Urothelium cell line (cell line): ENCODE measurements at places on chromosomes 5 and 9.

- DNase-seq, result no peak
These were observed 123.5 kb upstream of the ACOT12 start for GRCh38 chr5:81517462-81517861.

DNA sequence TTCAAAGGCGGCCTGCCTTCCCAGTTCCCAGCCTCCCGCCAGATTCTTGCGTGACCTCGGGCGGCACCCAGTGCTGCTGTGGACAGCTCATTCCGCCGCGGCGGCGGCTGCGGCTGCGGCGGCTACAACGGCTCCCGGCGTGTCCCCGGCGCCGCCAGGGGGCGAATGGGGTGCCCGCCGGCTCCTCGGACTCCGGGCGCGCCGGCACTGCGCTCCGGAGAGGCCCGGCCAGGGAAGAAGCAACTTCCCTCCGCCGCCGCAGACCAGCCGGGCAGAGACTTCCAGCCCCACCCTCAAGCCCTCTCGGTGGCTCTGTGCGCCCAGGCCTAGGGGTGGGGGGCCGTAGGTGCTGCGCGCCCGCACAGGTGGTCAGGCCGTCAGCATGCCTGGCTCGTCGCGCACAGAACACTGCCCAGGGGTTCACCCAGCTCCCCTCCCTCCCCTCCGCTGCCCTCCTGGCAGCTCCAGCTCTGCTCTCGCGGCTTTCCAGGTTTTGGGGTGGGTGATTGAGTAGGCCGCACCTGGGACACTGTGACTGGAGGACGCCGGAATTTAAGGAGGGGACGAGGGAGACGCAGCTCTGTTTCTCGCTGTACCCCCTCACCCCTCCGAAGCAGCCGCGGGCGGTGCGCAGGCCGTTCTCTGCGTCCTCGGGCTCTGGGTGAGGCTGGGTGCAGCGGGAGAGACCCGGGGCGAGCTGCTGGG lies 20.2 kb downstream of the IGIP start:
- peak; percentile 63 for DNase-seq

- no peak for DNase-seq
These were observed 72.6 kb upstream of the CYLC2 start for GRCh38 chr9:102922526-102922925.

DNA sequence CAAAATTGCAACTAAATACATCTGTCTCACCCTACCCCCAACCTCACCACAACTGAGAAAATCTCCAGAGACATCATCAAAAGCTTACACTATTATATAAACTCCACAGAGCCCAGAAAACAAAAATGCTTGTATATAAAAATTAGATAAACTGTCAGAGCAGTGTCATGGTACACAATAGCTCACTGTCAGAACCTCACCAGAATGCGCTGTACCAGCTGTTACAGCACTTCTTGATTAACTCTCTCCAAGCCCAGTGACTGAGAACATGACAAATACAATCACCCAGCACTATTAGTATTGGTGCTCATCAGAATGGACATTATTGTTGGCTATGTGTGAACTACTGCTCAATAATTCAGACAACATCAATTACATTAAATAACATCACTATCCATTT lies 65.7 kb downstream of the ZDHHC21 start:
- DNase-seq, result no peak

DNA sequence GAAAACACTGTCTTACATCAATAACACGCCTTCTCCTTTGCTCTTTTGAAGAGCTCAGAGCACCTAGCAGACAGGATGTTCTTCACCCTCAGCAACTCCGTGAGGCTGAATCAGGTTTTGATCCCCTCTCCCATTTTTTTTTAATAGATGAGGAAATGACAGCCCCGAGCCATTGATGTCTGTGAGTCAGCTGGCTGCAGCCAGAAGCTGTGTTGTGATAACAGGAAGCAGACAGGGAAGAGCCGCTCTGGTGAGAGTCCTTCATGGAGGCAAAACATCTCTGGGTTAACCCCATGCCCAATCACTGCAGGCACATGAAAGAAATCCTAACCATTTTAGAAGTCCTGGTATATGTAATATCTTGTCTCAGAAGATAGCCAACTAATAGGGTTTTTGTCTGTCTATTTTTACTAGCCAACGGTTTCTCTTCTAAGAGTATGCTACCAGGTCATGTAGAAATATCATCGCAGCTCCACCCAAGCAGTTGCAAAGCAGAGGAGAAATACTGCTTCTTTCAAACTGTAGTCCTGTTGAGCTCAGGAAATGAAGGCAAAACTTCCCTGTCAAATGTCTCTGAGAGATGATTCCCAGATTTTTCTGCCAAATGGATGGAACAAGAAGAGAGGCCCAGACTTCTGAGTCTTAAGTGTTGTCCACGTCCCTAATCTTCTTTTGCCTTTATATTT lies 568.9 kb downstream of the CCDC171 start:
- DNase-seq, result no peak

- DNase-seq, result peak; percentile 40
These were observed 24.2 kb downstream of the POU5F2 start for GRCh38 chr5:93717162-93717561.

- DNase-seq, result no peak
These were observed 70.4 kb upstream of the IFNE start for GRCh38 chr9:21552244-21553170.

DNA sequence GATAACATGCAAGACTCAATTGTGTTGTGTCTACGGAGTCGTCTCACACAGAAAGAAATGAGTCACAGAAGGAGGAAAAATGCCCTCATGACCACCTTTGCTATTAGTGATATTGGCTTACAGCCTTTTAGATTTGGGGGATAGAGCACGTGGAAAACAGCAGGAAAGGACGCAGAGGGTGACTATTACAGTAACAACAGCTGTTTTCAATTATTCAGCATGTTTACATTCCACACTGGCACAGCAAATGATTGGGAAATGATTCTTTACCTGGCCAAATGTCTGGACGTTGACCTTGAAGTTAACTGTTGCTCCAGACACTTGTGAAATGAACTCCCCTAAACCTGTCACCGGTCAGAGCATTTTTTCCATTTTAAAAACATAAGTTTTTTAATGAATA lies 46.8 kb downstream of the APTX start:
- no peak for DNase-seq

DNA sequence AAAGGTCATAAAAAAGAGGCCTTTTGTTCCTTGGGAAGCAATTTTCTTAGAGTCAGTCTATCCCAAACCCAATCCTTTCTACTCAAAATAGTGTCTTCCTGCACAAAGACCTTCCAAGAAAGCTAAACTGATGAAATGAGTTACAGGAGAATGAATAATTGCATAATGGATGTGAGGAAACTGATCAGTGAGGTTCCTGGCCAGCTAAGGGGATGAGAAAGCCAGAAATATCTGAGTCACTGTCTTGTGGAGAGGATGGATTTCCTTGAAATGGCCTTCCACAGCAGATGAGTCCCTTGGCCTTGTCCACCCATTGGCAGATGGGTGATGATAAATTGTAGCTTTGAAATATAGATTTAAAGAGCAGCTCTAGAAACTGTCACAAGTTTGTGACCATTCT lies 756.1 kb downstream of the DNAH5 start:
- no peak for DNase-seq

GRCh38 chr5:61397238-61397637 lies 65.2 kb downstream of the ZSWIM6 start:
- DNase-seq, result no peak

GRCh38 chr9:130869250-130869649 lies 27.4 kb downstream of the QRFP start:
- DNase-seq, result no peak

DNA sequence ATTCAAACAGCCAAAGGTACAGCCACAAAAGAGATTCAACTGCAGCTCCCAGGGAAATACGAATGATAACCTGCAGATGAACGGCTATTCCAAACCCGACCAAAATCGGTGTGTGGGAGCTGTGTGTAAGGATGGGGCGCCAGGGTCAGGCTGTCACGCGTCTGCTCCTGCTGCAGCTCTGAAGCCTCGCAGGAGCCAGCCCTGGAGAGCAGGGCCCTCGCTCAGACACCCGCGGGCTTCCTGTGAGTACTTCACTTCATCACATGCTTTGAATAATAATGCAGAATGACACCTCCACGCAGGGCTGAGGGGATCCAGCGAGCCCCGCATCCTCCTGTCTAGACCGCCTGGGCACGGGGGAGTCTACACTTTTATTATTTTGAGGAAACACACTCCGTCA lies 307.5 kb upstream of the IRX2 start:
- no peak for DNase-seq

- DNase-seq, result no peak
These were observed 719 bp downstream of the MIGA2 start for GRCh38 chr9:129036923-129037766.

GRCh38 chr9:134227451-134228411 lies 63.4 kb upstream of the RNU6ATAC start:
- DNase-seq, result no peak

DNA sequence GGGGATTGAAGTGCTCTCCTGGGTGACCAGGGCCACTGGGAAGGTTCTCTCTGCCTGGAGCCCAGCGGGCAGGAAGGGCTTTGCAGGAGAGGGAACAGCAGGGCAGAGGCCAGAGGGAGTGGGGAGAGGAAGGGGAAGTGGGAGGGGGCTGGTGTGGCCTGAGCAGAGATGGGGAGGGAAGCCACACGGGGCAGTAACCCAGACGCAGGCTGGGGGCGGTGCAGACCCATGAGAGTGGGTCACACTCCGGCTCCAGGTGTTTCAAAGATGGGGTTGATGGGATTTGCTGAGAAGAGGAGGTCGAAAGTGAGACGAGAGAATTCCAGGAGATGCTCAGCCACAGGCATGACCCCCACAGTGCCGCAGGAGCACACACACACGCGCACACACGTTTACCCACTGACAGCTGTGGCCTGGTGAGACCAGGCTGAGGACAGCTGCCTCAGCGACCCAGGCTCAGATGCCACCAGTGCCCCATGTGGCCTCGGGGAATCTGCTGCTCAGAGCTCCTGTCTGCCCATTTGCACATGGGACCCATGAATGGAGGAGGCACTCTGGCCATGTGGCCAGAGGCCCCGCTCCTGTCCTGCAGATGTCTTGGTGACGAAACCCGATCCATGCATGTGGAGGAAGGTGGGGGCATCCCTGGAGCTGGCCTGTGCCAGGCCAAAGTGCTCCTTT lies 32.7 kb upstream of the FCN2 start:
- DNase-seq, result no peak

DNA sequence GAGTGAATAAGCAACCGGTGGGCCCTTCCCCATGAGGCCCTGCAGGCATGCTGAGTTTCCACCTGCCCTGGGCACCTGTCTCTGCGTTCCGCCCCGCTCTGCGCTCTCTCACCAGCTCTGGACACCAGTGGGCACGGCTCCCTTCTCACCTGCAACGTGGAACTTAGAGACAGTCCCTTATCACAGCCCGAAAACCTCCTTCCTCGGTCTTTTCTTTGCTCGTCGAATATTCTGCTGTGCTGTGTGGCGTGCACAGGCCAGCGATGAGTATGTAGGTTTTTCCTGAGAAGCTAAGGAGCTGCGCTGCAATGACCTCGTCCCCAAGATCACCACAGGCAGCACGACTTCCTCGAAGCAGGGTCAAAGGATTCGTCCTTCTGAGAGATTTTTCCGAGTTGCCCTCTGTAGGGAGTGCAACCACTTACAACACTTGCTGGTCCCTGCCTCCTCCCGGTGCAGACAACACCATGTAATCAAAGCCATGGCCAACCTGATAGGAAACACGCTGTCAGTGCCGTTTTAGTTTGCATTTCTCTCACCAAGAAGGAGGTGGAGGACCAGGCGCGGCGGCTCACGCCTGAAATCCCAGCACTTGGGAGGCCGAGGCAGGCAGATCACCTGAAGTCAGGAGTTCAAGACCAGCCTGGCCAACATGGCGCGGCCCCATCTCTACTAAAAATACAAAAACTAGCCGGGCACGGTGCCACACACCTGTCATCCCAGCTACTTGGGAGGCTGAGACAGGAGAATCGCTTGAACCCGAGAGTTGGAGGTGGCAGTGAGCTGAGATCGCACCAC lies 27.2 kb upstream of the NOTCH1 start:
- no peak for DNase-seq

- DNase-seq, result no peak
These were observed 26.8 kb downstream of the ANP32B start for GRCh38 chr9:98009936-98010335.
